ENCODE measurements at places on chromosomes 7 and 10.

GRCh38 chr10:132813001-132813401 is 27.1 kb upstream of the NKX6-2 start:
- no peak for DNase-seq
- H3K36me3 ChIP-seq, result no peaks in the 10 kb centered on the region
- H3K4me3 ChIP-seq, result no peak overlapping the region
- H3K27ac ChIP-seq, result no peak overlapping the region
- no peaks in the 10 kb centered on the region for H3K27me3 ChIP-seq
- no peaks in the 10 kb centered on the region for H3K4me1 ChIP-seq

DNA sequence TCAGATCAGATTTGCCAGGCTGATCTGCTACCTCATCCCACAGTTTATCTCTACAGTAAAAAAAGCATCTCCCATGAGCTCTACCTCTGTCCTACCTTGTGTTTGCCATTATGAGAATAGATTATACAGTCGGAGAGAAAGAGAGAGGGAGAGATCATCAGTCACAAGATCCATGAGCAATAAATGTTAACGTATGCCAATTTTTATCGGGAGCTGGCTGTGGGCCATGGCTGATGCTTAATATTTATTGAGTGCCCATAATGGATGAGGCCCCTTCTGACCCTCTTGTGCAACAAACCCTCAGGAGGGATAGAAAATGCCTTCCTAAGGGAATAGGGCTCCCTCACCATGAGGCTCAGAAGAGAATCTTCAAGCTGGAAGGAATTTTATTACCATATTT is 52.8 kb downstream of the C10orf90 start:
- H3K4me3 ChIP-seq, result no peak overlapping the region
- no peaks in the 10 kb centered on the region for H3K27me3 ChIP-seq
- no peaks in the 10 kb centered on the region for H3K36me3 ChIP-seq
- no peaks in the 10 kb centered on the region for H3K4me1 ChIP-seq
- H3K27ac ChIP-seq, result no peak overlapping the region
- no peak for DNase-seq

DNA sequence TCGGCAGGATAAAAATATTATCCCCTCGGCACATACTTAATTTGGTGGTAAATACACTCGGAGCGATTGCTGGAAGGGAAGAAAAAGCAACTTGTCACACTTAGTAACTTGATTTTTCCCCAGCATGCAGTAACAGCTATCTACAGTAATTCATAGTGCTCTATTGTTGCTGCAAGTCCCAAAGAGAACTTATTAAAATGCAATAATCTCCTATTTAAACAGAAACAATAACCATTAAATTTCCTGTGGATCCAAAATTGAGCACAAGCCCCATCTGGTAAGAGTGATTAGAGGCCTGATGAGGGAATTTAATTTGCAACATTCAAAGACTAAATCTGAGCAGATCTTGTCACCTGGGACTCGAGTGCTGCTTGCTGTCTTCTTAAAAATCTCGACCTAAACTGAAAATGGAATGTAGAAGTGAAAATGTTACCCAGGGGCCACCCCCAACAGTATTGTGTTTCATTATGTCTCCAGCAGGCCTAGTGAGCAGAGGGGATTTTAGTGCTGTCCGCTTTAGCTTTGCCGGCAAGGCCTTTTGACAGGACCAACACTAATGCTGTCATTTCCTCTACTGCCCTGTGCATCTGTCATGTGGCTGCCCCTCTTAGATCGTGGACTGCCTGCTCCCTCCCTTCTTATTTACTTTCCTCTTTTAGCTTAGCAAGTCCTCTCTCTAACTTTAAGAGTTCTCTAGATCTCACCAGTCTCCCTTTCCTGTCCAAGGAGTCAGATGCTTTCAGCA is 639.7 kb downstream of the AUTS2 start:
- no peak overlapping the region for H3K4me3 ChIP-seq
- H3K27me3 ChIP-seq, result no peaks in the 10 kb centered on the region
- no peak for DNase-seq
- no peaks in the 10 kb centered on the region for H3K36me3 ChIP-seq
- H3K27ac ChIP-seq, result no peak overlapping the region
- H3K4me1 ChIP-seq, result peaks cover 18% of the 10 kb centered on the region

- DNase-seq, result no peak
- H3K36me3 ChIP-seq, result no peaks in the 10 kb centered on the region
- no peak overlapping the region for H3K4me3 ChIP-seq
- H3K27me3 ChIP-seq, result no peaks in the 10 kb centered on the region
- H3K27ac ChIP-seq, result no peak overlapping the region
These were observed 95.2 kb upstream of the JCAD start for GRCh38 chr10:30154561-30154960.

- H3K4me3 ChIP-seq, result no peak overlapping the region
- no peaks in the 10 kb centered on the region for H3K27me3 ChIP-seq
- H3K27ac ChIP-seq, result no peak overlapping the region
- DNase-seq, result no peak
- no peaks in the 10 kb centered on the region for H3K36me3 ChIP-seq
These were observed 572.4 kb downstream of the PHTF2 start for GRCh38 chr7:78370936-78371335.

- no peaks in the 10 kb centered on the region for H3K36me3 ChIP-seq
- peak; percentile 39 for DNase-seq
- H3K4me1 ChIP-seq, result no peaks in the 10 kb centered on the region
- no peak overlapping the region for H3K27ac ChIP-seq
- H3K4me3 ChIP-seq, result no peak overlapping the region
These were observed 15.9 kb upstream of the C10orf120 start for GRCh38 chr10:122715576-122715975.

- H3K4me3 ChIP-seq, result no peak overlapping the region
- no peak for DNase-seq
- no peaks in the 10 kb centered on the region for H3K36me3 ChIP-seq
These were observed 195.5 kb downstream of the MBL2 start for GRCh38 chr10:52577047-52577446.

DNA sequence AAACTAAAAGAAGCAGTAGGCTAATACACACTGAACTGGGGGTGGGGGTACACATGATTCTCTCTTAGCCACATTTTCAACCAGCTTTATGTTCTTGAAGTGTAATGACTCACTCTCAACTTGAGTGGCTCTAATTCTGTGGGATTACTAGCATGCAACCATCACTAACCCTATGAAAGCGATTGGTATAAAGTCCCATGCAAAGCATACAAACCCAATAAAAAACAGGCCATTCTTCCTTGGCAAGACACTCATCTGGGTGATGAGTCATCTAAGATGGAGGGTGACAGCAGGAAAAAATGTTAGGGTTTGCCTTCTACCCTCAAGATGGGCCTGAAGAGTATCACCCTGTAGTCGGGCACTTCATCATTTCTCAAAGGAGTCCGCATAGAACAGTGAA is 14.9 kb upstream of the PON3 start:
- H3K27ac ChIP-seq, result no peak overlapping the region
- 0 out of 2 replicates have a peak, but pooled peaks cover 4% of the 10 kb centered on the region for H3K36me3 ChIP-seq
- no peaks in the 10 kb centered on the region for H3K27me3 ChIP-seq
- H3K4me1 ChIP-seq, result no peaks in the 10 kb centered on the region
- no peak for DNase-seq

GRCh38 chr7:2774935-2775334 is 69.2 kb downstream of the GNA12 start:
- H3K36me3 ChIP-seq, result peaks cover 4% of the 10 kb centered on the region
- H3K27me3 ChIP-seq, result no peaks in the 10 kb centered on the region
- DNase-seq, result no peak
- H3K4me3 ChIP-seq, result no peak overlapping the region

DNA sequence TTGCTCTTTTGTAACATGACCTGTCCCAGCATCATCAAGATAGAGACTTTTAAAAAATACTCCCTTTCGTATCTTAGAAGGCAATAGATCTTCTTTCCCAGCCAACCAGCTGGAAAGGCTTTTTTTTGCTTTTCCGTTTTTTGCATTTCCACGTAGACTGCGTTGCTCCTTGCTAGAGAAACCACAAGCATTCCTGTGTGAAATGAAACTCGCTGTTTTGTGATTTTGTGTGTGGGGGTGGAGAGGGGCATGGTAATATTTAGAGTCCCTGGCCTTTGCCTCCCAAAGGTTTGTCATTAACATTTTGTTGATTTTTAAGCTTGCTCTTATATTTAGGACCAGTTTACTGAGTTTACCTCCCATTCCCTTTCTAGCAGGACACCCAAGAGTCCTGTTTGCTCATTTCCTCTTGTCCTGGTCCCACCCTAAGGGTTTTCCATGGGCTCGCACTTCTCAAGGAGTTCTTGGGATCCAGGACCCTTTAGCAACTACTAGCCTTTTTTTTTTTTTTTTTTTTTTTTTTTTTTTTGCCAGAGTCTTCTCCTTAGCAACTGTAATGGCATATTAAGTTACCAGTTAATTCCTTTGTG is 243.6 kb downstream of the BICC1 start:
- H3K4me3 ChIP-seq, result no peak overlapping the region
- DNase-seq, result no peak
- H3K36me3 ChIP-seq, result no peaks in the 10 kb centered on the region
- no peaks in the 10 kb centered on the region for H3K27me3 ChIP-seq

DNA sequence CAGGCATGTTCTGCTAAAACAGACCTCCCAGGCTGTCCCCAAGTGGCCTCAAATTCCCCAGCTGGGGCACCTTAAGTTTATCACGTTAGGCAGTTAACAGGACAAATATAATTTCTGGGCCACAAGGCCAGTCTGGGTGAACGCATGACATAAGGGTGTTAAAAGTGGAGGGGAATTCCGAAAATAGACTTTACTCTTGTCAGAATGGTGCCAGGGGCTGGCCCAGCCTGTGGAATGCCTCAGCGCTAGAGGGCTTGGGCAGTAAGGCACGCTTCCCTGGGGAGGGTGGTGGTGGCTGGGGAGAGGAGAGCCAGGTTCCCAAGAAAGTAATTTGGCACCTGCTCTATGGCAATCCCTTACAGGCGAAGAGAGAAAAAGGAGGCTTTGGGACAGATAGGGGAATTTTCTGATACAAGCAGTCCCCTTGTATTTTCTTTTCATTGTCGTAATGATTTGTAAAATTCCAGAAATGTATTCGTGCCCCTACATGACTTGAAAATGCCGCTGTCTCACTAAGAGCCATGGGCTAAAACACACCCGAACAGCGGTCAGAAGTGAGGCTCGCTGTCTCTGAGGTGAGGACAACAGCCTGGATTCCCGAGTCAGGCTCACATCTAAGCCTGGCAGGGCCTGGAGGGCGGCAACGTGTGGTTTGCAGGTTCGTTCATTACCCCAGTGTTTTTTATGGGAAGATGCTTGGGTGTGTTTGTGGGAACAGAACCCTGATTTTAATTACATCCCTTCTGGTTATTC is 463.2 kb upstream of the GALNT17 start:
- H3K4me3 ChIP-seq, result no peak overlapping the region
- H3K27me3 ChIP-seq, result no peaks in the 10 kb centered on the region
- H3K36me3 ChIP-seq, result no peaks in the 10 kb centered on the region
- no peak overlapping the region for H3K27ac ChIP-seq
- peak; percentile 28 for DNase-seq

- peaks cover 4% of the 10 kb centered on the region for H3K36me3 ChIP-seq
- H3K4me3 ChIP-seq, result no peak overlapping the region
- no peaks in the 10 kb centered on the region for H3K27me3 ChIP-seq
- H3K4me1 ChIP-seq, result no peaks in the 10 kb centered on the region
- DNase-seq, result no peak
- H3K27ac ChIP-seq, result no peak overlapping the region
These were observed 17.1 kb downstream of the ENTPD7 start for GRCh38 chr10:99676426-99676825.

DNA sequence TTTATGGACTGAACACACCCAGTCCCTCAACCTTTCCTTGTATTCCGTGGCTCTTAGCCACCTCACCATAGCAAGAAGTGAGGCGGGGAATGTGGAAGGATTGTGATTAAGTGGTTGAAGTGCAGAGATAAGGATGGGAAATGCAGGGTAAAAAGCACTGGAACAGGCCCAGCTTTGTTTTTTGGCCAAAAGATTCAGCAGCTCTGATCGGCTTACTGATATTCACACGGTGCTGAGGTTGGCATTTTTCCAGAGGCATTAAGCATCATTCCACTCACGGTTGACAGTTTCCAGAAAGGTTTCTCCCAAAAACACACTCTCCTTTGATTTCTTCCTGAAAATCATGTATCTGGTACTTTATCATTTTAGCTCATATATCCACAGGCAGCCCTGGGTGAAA is 544.2 kb downstream of the CNTNAP2 start:
- H3K4me3 ChIP-seq, result no peak overlapping the region
- no peaks in the 10 kb centered on the region for H3K4me1 ChIP-seq
- no peak for DNase-seq
- H3K27ac ChIP-seq, result no peak overlapping the region
- no peaks in the 10 kb centered on the region for H3K27me3 ChIP-seq

All from GM23338 (cell line).